Breast epithelium (tissue), 4 donors: ENCODE measurements at places on chromosomes 6 and 20. TPM values are rescaled to one million over a fixed set of nuclear protein-coding genes. Genes with fewer than 3 reads are reported as not detected.

DNA sequence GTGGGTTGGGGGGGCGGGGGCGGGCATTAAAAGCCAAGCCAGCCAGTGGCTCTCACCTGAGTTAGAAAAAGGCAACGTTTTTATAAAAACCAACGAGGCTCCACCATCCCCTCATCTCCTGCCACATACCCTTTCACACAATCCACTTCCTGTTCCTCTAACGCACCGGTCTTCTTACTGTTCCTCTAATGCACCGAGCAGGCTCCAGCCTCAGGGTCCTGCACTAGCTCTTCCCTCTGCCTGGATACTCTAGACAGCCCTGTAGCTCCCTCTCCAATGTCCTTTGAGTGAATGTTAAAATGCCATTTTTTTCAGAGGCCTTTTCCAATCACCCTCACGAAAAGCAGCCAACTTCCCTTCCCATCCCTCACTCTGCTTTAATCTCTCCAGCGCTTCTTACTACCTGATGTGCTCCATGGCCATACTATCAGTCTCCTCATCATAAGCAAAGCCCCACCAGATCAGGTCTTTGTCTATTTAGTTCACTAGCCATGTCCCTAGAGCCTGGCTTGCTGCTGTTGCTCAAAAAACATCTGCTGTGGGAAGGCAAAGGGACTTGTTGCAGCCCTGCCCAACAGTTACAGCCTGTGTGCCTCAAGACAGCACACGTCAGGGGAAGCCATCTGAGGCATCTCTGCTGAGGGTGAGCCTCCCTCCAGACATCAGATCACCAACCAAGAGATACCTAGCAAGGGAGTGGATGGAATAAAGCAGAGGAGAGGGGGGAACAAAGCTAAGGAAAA lies 3.9 kb downstream of the FKBP1A start:
- H3K4me1 ChIP-seq = peaks cover 25% of the 10 kb centered on the region
- no peaks in the 10 kb centered on the region for H3K36me3 ChIP-seq
- peak overlapping the region; percentile 91 for H3K27ac ChIP-seq
- no peak for DNase-seq
- H3K4me3 ChIP-seq = no peak overlapping the region
- H3K27me3 ChIP-seq = no peaks in the 10 kb centered on the region

- H3K36me3 ChIP-seq = no peaks in the 10 kb centered on the region
- no peak overlapping the region for H3K27ac ChIP-seq
- H3K4me1 ChIP-seq = no peaks in the 10 kb centered on the region
- H3K27me3 ChIP-seq = no peaks in the 10 kb centered on the region
These were observed 26.0 kb upstream of the CRIP3 start for GRCh38 chr6:43334466-43335095.

DNA sequence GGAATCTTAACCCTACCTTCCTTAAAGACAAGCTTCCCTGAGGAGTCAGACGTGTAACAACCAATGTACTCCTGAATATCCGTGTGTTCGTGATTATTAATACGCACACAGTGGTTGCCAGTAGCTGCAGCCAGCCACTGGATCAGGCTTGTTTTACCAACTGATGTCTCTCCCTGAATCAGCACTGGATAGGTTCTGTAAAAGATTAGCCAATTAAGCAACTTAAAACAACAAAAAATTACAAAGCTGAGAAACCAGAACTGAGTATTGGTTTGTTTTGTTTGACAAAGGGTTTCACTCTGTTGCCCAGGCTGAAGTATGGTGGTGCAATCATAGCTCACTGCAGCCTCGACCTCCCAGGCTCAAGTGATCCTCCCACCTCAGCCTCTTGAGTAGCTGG lies 69.3 kb downstream of the MDN1 start:
- peaks cover 11% of the 10 kb centered on the region for H3K36me3 ChIP-seq
- no peak overlapping the region for H3K27ac ChIP-seq
- H3K27me3 ChIP-seq = no peaks in the 10 kb centered on the region
- no peaks in the 10 kb centered on the region for H3K4me1 ChIP-seq
- H3K4me3 ChIP-seq = no peak overlapping the region
- DNase-seq = no peak

- no peak for DNase-seq
- no peaks in the 10 kb centered on the region for H3K36me3 ChIP-seq
These were observed 30.8 kb downstream of the FBXO5 start for GRCh38 chr6:152952045-152952444.

DNA sequence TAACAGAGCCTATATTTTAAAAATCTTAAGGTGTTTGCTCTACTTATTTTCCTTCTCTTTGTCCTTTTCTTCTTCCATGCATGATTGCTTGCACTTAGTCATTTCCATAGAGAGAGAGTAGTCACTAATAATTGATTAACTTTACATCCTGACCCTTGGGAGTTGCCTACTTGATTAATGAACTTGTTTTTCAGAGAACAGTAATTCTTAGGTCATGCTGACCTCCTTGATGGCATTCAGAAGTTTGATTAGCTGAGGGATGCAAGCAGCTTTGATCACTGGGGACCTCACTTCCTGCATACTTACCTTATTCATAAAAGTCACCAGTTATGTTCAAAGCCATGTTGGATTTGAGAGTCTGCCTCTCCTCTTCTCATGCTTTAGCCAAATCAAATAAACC lies 715.6 kb upstream of the ID4 start:
- no peaks in the 10 kb centered on the region for H3K36me3 ChIP-seq
- H3K4me1 ChIP-seq = no peaks in the 10 kb centered on the region
- H3K27ac ChIP-seq = no peak overlapping the region
- no peak for DNase-seq
- H3K27me3 ChIP-seq = no peaks in the 10 kb centered on the region

DNA sequence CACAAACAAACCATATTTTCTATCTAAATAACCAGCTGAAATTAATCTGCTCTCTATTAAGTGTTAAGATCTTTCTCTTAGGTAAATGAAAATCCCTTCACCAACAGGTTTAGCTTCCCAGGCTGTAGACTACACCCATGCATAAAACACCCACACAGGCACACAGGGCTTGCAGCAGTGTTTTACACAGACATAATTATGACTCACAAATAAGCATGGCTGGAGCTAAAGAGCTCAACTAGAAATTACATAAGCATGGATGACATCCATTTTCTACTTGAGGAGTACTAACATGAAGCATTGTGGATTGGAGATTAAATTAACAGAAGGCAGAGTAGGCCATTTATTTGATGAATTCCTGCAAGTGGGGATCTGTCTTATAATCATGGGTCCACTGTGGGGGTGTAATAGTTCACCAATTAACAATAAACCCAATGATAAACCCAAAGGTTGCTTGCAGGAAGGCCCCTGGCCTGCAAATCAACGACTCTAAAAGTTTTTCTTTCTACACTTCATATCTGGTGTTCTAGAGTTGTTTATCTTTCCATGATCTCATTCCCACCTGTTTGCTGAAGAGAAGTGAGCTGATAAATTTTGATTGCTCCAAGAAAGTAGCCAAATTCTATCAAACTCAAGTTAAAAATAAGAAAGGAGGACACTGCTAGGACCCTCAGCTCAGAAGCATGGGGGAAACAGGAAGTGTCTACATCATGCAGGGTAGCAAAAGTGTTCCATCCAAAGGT lies 33.8 kb upstream of the E2F3 start:
- no peak overlapping the region for H3K27ac ChIP-seq
- H3K27me3 ChIP-seq = no peaks in the 10 kb centered on the region
- no peak for DNase-seq
- no peaks in the 10 kb centered on the region for H3K36me3 ChIP-seq
- H3K4me3 ChIP-seq = no peak overlapping the region
- no peaks in the 10 kb centered on the region for H3K4me1 ChIP-seq

GRCh38 chr6:131367206-131367873 lies 205.7 kb upstream of the ARG1 start:
- H3K4me3 ChIP-seq = no peak overlapping the region
- H3K27ac ChIP-seq = no peak overlapping the region
- H3K36me3 ChIP-seq = no peaks in the 10 kb centered on the region
- H3K4me1 ChIP-seq = peaks cover 5% of the 10 kb centered on the region

DNA sequence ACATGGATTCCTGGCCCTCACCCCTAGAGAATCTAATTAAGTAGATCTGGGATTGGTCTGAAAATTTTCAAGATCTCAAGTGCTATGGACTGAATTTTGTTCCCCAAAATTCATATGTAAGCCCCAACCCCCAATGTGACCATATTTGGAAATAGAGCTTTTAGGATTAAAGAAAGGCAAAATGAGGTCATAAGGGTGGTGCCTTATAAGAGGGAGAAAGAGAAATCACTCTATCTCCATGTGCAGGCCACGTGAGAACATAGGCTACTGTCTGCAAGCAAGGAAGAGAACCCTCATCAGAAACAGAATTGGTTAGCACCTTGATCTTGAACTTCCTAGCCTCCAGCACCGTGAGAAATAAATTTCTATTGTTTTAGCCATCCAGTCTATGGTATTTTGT lies 8.5 kb upstream of the DSE start:
- H3K4me1 ChIP-seq = no peaks in the 10 kb centered on the region
- H3K36me3 ChIP-seq = no peaks in the 10 kb centered on the region
- no peaks in the 10 kb centered on the region for H3K27me3 ChIP-seq
- H3K27ac ChIP-seq = no peak overlapping the region
- DNase-seq = no peak

GRCh38 chr6:141488488-141488887 lies 644.2 kb upstream of the GJE1 start:
- no peaks in the 10 kb centered on the region for H3K36me3 ChIP-seq
- H3K4me3 ChIP-seq = no peak overlapping the region
- H3K27me3 ChIP-seq = no peaks in the 10 kb centered on the region
- no peak for DNase-seq
- H3K4me1 ChIP-seq = no peaks in the 10 kb centered on the region

GRCh38 chr6:1777921-1778685 lies 168.4 kb downstream of the FOXC1 start:
- H3K36me3 ChIP-seq = no peaks in the 10 kb centered on the region
- no peak overlapping the region for H3K4me3 ChIP-seq
- no peaks in the 10 kb centered on the region for H3K27me3 ChIP-seq
- H3K27ac ChIP-seq = peak overlapping the region; percentile 44
- DNase-seq = no peak

- no peaks in the 10 kb centered on the region for H3K36me3 ChIP-seq
- DNase-seq = no peak
- H3K27ac ChIP-seq = no peak overlapping the region
- H3K4me3 ChIP-seq = no peak overlapping the region
- no peaks in the 10 kb centered on the region for H3K4me1 ChIP-seq
- H3K27me3 ChIP-seq = no peaks in the 10 kb centered on the region
These were observed 50.7 kb upstream of the PLEKHG1 start for GRCh38 chr6:150549007-150549406.

DNA sequence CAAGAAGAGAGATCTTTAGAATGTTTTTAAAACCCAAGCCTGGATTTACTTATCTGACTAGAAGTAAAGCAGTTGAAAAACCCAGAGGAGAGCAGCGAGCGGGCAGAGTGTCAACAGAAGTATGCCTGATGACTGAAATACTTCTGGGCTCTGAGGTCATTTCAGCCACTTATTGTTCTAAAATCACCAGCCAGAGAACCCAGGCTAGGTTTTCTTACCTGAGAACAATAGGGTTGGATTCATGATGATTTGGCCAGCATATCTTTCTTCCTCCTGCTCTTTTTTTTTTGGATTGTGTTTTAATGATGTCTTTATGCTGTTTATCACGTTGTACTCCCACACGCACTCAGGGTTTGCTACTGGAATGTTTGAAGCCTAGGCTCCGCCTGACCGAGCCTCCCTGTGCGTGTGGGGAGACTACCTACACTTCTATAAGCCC lies 63.0 kb upstream of the KIF25 start:
- no peak overlapping the region for H3K27ac ChIP-seq
- H3K36me3 ChIP-seq = no peaks in the 10 kb centered on the region
- no peak overlapping the region for H3K4me3 ChIP-seq
- no peak for DNase-seq

- H3K27me3 ChIP-seq = no peaks in the 10 kb centered on the region
- no peaks in the 10 kb centered on the region for H3K36me3 ChIP-seq
- H3K27ac ChIP-seq = no peak overlapping the region
- peak; percentile 2 for DNase-seq
These were observed 3.4 kb upstream of the FAM110A start for GRCh38 chr20:830011-830521.

DNA sequence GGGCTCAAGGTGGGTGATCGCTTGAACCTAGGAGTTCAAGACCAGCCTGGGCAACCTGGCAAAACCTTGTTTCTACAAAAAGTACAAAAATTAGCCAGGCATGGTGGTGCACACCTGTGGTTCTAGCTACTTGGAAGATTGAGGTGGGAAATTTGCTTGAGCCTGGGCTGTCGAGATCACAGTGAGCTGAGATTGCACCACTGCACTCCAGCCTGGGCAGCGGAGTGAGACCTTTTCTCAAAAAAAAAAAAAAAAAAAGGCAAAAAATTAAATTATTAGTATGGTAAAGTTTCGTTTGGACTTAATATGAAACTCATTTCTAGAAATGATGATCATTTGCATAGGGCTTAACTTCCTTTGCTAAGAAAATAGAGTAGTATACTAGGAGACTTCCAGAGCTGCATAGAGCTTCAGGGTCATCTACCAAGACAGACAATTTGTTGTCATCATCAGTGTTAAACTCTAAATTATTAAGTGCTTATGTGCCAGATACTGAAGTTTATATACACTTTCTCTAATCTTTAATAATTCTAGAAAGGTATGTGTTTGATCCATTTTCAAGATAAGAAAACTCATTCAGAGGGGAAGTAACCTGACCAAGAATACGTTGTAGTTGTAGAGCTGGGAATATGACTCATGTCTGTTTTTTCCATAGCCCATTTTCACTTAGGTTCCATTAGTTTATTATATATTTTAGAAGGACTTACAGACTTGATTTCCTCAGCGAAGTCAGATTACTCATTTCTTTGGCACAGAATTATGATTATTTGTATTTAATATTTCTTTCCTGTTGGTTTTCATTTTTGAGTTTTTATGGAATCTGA lies 84.5 kb downstream of the SLC16A10 start:
- DNase-seq = no peak
- H3K4me1 ChIP-seq = no peaks in the 10 kb centered on the region
- H3K27ac ChIP-seq = no peak overlapping the region
- no peaks in the 10 kb centered on the region for H3K36me3 ChIP-seq
- no peaks in the 10 kb centered on the region for H3K27me3 ChIP-seq

GRCh38 chr6:127634178-127634577 lies 57.2 kb downstream of the C6orf58 start:
- no peak for DNase-seq
- H3K27ac ChIP-seq = no peak overlapping the region
- H3K27me3 ChIP-seq = no peaks in the 10 kb centered on the region

The MEP1A gene
- not detected for total RNA-seq

The RAET1L gene
- total RNA-seq = not detected
